Naive thymus-derived CD4-positive, alpha-beta T cell (primary cell): ENCODE measurements at places on chromosomes 4 and X. TPM values are rescaled to one million over a fixed set of nuclear protein-coding genes. Genes with fewer than 3 reads are reported as not detected.
A peak's percentile ranks its signal among the peaks of the same experiment; 100 is the strongest.

DNA sequence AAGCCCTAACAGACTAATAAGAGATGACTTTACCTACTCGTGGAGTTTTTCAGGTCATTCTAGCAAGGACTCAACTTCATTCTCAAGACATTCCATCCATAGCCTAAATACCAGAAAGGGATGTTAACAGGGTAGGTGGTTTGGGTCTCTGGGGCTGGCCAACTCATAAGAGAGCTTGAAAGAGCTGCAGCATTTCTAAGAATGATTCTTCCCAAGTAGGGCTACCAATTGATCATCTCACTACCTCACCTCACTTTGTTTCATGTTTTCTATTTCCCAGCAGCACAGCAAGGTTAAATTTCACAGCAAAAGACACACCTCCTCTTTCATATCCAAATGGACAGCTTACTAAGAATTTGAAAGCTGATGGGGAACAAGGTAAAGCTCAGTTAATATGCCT lies 614.8 kb upstream of the DIPK2B start:
- DNase-seq: no peak
- H3K27me3 ChIP-seq: no peaks in the 10 kb centered on the region
- no peak overlapping the region for H3K27ac ChIP-seq
- H3K4me3 ChIP-seq: no peak overlapping the region

- no peaks in the 10 kb centered on the region for H3K4me1 ChIP-seq
- H3K36me3 ChIP-seq: no peaks in the 10 kb centered on the region
- H3K27me3 ChIP-seq: no peaks in the 10 kb centered on the region
- no peak overlapping the region for H3K27ac ChIP-seq
Observed at GRCh38 chr4:14399848-14400247, 602.4 kb upstream of the CPEB2 start.

Gene ADGRL3
- not detected for polyA plus RNA-seq

Gene L1CAM
- polyA plus RNA-seq: not detected

DNA sequence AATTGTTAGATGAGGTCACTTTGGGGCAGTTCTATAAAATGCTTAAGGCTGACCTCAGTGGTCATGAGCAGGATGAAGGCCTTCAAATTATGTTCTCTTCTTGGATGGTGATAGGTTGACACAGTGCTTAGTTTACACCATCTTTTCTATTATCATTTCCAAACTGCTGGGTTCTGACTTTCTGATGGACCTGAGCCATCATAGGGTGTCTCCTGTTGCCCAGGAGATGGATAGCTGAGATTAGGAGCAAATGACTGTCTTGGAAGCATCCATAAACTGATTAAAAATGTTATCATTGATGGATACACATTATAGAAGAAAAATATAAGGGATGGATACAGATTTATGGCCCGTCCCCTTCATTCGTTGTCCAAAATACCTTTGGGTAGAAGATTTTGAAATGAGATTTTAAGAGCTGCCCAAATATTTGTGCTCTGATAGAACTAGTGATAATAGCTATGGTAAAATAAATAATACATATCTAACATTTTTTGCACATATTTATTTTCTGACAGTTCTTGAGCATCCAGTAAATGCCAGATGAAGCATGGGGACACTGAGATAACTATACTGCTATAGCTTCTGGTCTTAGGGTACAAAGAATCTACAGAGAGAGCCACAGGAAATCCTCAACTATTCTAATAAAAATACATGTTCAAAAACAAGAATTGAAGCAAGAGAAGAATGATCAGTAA lies 839.4 kb upstream of the LCORL start:
- DNase-seq: no peak
- no peaks in the 10 kb centered on the region for H3K27me3 ChIP-seq
- H3K4me3 ChIP-seq: no peak overlapping the region
- H3K27ac ChIP-seq: no peak overlapping the region
- no peaks in the 10 kb centered on the region for H3K4me1 ChIP-seq

DNA sequence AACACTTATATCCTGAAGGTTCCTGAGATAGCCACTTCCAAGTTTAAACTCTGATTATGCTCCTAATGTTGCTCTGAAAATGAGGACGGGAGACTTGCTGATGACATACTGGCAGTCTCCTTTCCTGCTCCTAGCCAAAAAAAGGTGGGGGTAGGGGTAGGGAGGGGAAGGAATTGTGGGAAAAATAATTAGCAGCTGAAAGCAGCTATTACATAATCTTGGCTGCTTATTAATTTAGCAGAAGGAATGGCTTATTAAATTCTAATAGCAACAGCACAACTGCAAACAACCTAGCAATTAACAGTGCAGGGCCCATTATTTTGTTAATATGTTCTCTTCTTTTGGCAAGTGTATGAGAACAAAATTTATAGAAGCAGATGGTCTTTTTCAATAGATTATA lies 2.0 kb upstream of the AP1S2 start:
- H3K27me3 ChIP-seq: no peaks in the 10 kb centered on the region
- H3K27ac ChIP-seq: no peak overlapping the region
- H3K4me1 ChIP-seq: peaks cover 4% of the 10 kb centered on the region
- no peaks in the 10 kb centered on the region for H3K36me3 ChIP-seq
- H3K4me3 ChIP-seq: no peak overlapping the region

Gene MND1
- polyA plus RNA-seq: 0.75 TPM

DNA sequence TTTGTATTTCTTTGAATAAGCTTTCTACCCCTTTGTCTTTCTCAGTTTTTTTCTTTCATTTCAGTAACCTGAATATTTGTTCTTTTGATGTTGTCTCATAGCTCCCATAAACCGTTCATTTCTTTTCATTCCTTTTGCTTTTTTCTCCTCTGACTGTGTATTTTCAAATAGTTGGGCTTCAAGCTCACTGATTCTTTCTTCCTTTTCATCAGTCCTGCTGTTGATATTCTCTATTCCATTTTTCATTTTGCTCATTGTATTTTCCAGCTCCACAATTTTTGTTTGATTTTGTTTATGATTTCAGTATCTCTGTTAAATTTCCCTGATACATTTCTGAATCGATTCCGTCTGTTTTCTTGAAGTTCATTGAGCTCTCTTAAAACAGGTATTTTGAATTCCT lies 129.6 kb upstream of the NUDT6 start:
- no peaks in the 10 kb centered on the region for H3K36me3 ChIP-seq
- no peak overlapping the region for H3K4me3 ChIP-seq
- H3K4me1 ChIP-seq: no peaks in the 10 kb centered on the region
- DNase-seq: no peak
- H3K27me3 ChIP-seq: no peaks in the 10 kb centered on the region

GRCh38 chr4:102299354-102300107 lies 45.8 kb downstream of the SLC39A8 start:
- no peak overlapping the region for H3K4me3 ChIP-seq
- no peaks in the 10 kb centered on the region for H3K36me3 ChIP-seq
- peak; percentile 27 for DNase-seq
- no peaks in the 10 kb centered on the region for H3K4me1 ChIP-seq

Gene P2RY10
- 51.3 TPM for polyA plus RNA-seq

Gene RAB28
- polyA plus RNA-seq: 11.0 TPM

DNA sequence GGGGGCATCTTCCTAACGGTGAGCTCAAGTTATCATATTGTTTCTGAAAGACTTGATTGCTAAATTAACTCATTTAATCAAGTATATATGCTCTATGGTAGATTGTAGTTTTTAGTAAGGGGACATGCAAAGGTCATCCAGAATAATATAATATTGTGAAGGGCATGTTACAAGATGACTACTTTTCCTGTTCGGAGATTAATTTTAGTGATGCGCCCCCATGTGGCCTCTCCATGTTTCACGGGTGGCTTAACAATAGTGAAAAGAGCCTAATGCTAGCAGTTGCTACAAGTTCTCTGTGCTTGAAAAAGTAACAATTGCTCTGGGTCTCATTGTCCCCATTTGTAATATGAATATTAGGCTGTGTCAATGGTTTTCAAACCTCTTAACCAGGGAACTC lies 12.2 kb downstream of the SMPX start:
- H3K27ac ChIP-seq: no peak overlapping the region
- H3K4me1 ChIP-seq: no peaks in the 10 kb centered on the region
- no peak overlapping the region for H3K4me3 ChIP-seq
- DNase-seq: peak; percentile 3
- H3K27me3 ChIP-seq: no peaks in the 10 kb centered on the region
- no peaks in the 10 kb centered on the region for H3K36me3 ChIP-seq

Gene SMC1A
- 84.9 TPM for polyA plus RNA-seq

DNA sequence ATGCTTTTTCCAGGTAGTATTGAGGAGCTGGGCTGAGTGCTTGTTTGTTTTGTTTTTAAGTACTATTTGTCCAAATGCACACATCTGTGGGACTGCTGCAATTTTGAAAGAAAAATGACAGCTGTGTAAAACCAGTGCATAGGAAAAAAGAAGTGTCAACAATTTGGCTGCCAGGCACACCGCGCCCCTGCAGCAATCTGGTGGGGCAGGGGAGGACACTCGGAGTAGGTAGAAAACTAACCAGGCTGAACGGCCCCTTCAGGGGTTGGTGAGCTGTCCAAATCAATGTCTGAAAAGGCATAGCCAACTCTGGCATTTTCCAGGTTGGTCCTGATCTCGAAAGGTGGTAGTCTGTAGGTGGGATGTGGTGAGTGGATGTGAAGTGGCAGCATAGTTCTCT lies 1.1 kb downstream of the LDOC1 start:
- H3K4me3 ChIP-seq: no peak overlapping the region
- H3K36me3 ChIP-seq: no peaks in the 10 kb centered on the region
- H3K27ac ChIP-seq: no peak overlapping the region
- no peaks in the 10 kb centered on the region for H3K4me1 ChIP-seq
- no peak for DNase-seq

DNA sequence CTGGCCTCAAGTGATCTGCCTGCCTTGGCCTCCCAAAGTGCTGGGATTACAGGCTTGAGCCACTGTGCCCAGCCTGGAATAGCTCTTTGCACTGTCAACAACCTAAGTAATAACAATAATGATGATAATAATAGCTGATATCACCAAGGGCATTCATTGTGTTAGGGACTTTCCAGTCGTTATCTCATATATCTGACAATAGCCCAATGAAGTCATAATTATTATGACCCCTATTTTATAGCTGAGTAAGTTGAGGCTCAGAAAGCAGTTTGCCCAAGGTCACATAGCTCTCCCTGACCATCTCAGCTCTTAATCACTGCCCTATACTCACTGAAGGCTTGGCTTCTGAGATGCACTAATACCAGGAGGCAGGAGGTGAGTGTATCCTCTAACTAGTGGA lies 18.7 kb upstream of the MAP7D3 start:
- H3K36me3 ChIP-seq: no peaks in the 10 kb centered on the region
- H3K4me1 ChIP-seq: no peaks in the 10 kb centered on the region
- H3K4me3 ChIP-seq: no peak overlapping the region
- H3K27ac ChIP-seq: no peak overlapping the region
- DNase-seq: no peak

- H3K4me3 ChIP-seq: peak overlapping the region; percentile 71
- H3K27me3 ChIP-seq: no peaks in the 10 kb centered on the region
- H3K4me1 ChIP-seq: no peaks in the 10 kb centered on the region
- no peaks in the 10 kb centered on the region for H3K36me3 ChIP-seq
- H3K27ac ChIP-seq: peak overlapping the region; percentile 71
Observed at GRCh38 chrX:43655151-43656004, 721 bp upstream of the MAOA start.

DNA sequence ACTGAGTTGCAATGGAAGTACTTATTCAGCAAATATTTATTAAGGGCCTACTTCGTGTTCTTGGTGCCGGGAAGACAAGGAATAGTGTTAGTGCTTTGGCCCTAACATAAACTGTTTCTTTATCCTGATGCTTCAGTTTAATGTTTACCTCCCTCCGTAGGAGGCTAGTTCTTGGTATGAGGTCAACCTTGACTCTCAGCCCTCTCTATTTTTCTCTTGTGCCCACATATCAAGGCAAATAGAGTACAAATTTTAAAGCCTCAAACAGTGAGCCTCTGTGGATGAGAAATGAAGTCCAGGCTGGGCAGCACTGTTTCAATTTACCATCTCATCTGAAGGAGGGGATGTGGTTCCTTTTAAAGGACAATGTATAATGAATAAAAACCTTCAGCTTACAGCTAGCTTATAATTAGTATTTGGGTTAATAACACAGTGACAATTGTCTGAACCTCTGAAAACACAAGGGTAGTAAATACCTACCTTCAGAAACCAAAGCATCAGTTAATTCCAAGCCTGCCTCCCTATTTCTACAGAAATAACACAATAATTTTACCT lies 68.5 kb downstream of the SH3RF1 start:
- H3K4me3 ChIP-seq: no peak overlapping the region
- H3K27ac ChIP-seq: no peak overlapping the region
- H3K36me3 ChIP-seq: no peaks in the 10 kb centered on the region
- H3K27me3 ChIP-seq: no peaks in the 10 kb centered on the region
- DNase-seq: no peak

- H3K4me3 ChIP-seq: no peak overlapping the region
- no peaks in the 10 kb centered on the region for H3K36me3 ChIP-seq
- DNase-seq: no peak
Observed at GRCh38 chrX:99353412-99353811, 1056.7 kb downstream of the PCDH19 start.

Gene SLIT2
- not detected for polyA plus RNA-seq

GRCh38 chrX:125681507-125681906 lies 361.8 kb downstream of the TEX13C start:
- H3K4me1 ChIP-seq: no peaks in the 10 kb centered on the region
- no peak overlapping the region for H3K4me3 ChIP-seq
- no peak overlapping the region for H3K27ac ChIP-seq

- DNase-seq: no peak
- no peak overlapping the region for H3K4me3 ChIP-seq
- no peaks in the 10 kb centered on the region for H3K4me1 ChIP-seq
- H3K36me3 ChIP-seq: no peaks in the 10 kb centered on the region
- no peaks in the 10 kb centered on the region for H3K27me3 ChIP-seq
Observed at GRCh38 chr4:16677001-16677944, 221.2 kb downstream of the LDB2 start.

DNA sequence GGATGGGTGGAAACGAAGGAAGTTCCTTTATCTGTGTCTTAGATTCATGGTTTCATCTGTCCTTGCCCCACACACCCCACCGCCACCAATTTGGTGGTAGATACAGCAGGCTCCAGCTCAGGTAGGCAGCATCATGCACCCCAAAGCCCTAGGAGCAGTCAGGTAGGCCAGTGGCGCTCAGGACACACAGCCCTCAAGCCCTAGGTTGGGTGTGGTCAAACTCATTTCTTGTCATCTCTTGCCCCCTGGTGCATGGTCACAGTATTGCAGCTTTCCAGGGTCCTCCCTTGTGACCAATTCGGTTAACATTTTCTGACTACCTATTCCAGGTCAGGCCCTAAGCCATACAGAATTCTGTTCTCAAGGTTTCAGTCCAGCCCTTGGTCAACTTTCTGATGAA lies 14.5 kb upstream of the PRRG3 start:
- H3K27ac ChIP-seq: no peak overlapping the region
- H3K4me3 ChIP-seq: no peak overlapping the region
- no peaks in the 10 kb centered on the region for H3K36me3 ChIP-seq
- H3K27me3 ChIP-seq: no peaks in the 10 kb centered on the region
- H3K4me1 ChIP-seq: no peaks in the 10 kb centered on the region

Gene ATP8A1
- polyA plus RNA-seq: 10.2 TPM

Gene MAGEB3
- not detected for polyA plus RNA-seq

Gene HOPX
- 6.2 TPM for polyA plus RNA-seq

DNA sequence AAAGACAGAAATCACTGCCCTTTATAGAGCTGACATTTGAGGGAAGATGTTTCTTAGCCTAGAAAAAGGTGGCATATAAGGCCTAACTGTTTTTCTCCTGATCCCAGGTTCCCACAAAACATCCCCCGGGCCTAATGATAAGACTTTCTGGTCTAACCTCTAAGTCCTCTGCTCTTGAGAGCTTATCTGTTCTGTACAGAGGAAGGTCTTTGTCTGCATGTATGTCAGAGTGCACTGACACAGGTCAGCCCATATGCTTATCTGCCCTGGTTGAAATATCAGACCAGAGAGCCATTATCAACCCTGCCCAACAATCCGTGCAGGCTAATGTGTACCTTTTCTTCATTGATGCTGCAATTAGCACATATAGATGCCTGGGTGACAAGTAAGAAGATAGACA lies 76.2 kb downstream of the ARHGEF9 start:
- H3K4me3 ChIP-seq: no peak overlapping the region
- DNase-seq: no peak
- H3K36me3 ChIP-seq: peaks cover 17% of the 10 kb centered on the region
- H3K4me1 ChIP-seq: no peaks in the 10 kb centered on the region
- H3K27me3 ChIP-seq: no peaks in the 10 kb centered on the region
